ENCODE measurements at places on chromosomes 12 and 14. TPM values are rescaled to one million over a fixed set of nuclear protein-coding genes. Genes with fewer than 3 reads are reported as not detected.

- no peak overlapping the region for H3K27ac ChIP-seq
- H3K36me3 ChIP-seq, result no peaks in the 10 kb centered on the region
- no peaks in the 10 kb centered on the region for H3K4me1 ChIP-seq
- no peak overlapping the region for H3K4me3 ChIP-seq
- DNase-seq, result no peak
- H3K27me3 ChIP-seq, result no peaks in the 10 kb centered on the region
Observed at GRCh38 chr12:79115743-79116142, 251.2 kb downstream of the SYT1 start.

DNA sequence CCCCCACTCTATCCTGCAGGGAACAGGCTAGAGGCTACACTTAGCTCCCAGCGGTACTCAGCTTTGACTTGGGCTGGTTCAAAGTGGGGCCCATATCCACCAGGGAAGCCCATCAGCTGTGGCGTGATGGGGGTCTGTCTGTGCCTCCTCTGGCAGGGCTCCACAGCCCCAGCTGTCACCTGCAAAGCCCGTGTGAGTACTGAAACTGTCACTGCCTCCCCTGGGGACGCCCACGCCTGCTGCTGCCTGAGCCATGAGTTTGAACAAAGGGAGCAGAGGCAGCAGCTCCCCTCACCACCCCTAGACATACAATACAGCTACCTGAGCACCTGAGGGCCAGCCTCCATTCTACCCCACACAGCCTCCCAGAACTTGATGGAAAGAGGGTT lies 5.0 kb downstream of the REM2 start:
- DNase-seq, result no peak
- H3K27ac ChIP-seq, result no peak overlapping the region
- peaks cover 6% of the 10 kb centered on the region for H3K36me3 ChIP-seq
- H3K4me1 ChIP-seq, result peaks cover 15% of the 10 kb centered on the region
- H3K27me3 ChIP-seq, result no peaks in the 10 kb centered on the region

DNA sequence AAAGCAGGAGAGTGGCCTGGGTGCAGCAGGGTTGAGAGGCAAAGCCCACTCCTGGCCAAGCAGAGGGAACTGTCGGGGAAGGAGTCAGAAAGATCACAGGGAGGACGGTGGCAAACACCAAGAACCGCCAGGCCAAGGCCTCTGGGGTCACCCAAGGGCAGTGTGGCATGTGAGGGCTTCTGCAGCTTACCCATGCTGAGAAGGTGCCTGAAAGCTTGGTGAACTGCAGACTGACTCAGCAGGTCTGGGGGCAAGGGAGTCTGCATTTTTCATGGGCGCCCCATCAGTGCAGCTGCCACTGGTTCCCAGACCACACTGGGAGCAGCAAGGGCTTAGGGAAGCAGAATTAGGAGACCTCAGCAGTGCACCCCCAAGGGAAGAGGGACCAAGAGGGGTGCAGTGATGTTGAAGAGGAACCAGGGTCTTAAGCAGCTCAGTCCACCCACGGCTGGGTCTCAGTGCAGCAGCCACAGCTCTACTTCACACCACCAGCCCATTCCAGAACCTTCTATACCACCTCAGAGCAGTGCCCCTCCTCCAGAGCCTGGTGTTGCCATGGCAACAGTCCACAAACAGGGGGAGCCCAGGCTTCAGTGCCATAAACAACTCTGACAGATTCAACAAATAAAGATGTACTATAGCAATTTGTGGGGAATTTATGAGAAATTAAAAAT lies 59.4 kb downstream of the ITPK1 start:
- H3K4me3 ChIP-seq, result no peak overlapping the region
- H3K27ac ChIP-seq, result no peak overlapping the region
- peaks cover 12% of the 10 kb centered on the region for H3K4me1 ChIP-seq
- no peaks in the 10 kb centered on the region for H3K27me3 ChIP-seq
- H3K36me3 ChIP-seq, result peaks cover 61% of the 10 kb centered on the region
- no peak for DNase-seq

The CLEC6A gene
- 6.3 TPM for polyA plus RNA-seq

- H3K4me3 ChIP-seq, result no peak overlapping the region
- no peaks in the 10 kb centered on the region for H3K36me3 ChIP-seq
- no peaks in the 10 kb centered on the region for H3K27me3 ChIP-seq
- H3K27ac ChIP-seq, result no peak overlapping the region
Observed at GRCh38 chr14:76688383-76688671, 72.9 kb upstream of the VASH1 start.

The RILPL2 gene
- polyA plus RNA-seq, result 19.3 TPM

DNA sequence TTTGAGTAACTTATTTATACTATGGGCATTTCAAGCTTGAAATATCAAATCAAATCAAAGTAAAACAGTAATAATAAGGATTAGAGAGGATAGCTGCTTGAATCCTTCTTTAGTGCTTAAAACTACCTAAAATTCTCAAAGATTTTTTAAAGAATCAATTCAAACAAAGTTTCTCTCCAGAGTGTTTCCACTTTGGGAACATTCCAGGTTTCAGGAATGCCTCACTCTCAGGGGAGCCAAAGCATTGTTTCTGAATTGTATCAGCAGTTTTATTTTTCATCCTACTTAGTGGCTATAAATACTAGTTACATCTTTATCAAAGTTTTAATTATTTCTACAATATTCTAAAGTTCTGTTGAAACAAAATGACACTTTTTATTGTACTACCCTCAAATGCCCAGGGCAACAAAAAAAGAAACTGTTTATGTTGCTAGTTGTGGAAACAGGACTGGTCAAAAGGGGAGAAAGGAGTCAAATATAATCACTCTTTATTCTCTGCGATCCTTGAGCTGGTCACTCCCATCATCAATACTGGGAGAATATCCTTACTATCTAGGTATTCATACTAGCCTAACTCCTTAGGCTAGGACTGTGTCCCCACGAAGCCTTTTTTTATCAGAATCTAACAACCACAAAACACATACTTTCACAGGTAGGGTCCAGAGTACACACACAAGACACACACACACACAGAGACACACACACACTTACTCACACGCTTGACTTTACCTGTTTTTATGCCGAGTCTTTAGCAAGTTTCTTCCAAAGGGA lies 598 bp downstream of the RASSF9 start:
- H3K27me3 ChIP-seq, result no peaks in the 10 kb centered on the region
- H3K36me3 ChIP-seq, result no peaks in the 10 kb centered on the region
- H3K27ac ChIP-seq, result no peak overlapping the region
- DNase-seq, result no peak
- H3K4me3 ChIP-seq, result no peak overlapping the region

The SNW1 gene
- polyA plus RNA-seq, result 50.6 TPM

DNA sequence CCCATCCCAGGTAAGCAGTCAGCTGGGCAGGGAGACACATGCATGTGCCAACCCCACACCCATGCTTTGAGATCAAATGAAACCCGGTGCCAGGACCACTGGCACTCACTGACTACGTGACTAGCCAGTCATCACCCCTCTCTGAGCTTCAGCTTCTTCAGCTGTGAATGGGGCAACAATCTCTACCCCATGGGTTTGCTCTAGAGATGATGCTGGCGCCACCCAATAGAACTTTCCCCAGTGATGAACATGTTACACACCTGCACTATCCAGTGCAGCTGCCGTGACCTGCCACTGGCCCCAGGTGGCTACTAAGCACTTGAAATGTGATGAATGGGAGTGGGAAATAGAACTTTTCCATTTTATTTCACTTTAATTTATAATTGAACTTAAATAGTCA lies 70.3 kb downstream of the PITPNM2 start:
- H3K4me1 ChIP-seq, result peaks cover 17% of the 10 kb centered on the region
- no peak overlapping the region for H3K27ac ChIP-seq
- no peak for DNase-seq

GRCh38 chr12:76927170-76927784 lies 48.5 kb upstream of the CSRP2 start:
- H3K4me3 ChIP-seq, result no peak overlapping the region
- H3K4me1 ChIP-seq, result no peaks in the 10 kb centered on the region
- no peak overlapping the region for H3K27ac ChIP-seq
- H3K27me3 ChIP-seq, result no peaks in the 10 kb centered on the region
- H3K36me3 ChIP-seq, result no peaks in the 10 kb centered on the region
- no peak for DNase-seq

The IL22 gene
- polyA plus RNA-seq, result not detected

DNA sequence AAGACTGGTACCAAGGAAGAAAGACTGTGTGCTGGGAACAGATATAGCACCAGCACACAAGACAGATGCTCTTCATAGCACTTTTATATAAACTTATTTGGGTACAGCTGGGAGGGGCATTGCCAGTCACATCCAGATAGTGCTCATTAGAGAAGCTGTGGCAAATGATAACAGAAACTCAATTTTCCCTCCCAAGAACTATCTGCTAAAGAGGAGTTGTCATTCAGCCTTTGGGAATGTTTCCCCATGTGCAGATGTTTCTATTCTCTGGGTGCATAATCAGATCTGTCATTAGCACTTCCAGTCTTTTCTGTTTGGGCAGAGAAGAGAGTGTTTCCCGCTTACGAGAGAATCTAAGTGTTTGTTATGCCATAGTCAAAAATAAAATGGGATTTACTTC lies 714.9 kb upstream of the MDGA2 start:
- DNase-seq, result no peak
- no peaks in the 10 kb centered on the region for H3K36me3 ChIP-seq
- H3K4me1 ChIP-seq, result no peaks in the 10 kb centered on the region
- no peak overlapping the region for H3K4me3 ChIP-seq
- H3K27me3 ChIP-seq, result no peaks in the 10 kb centered on the region

GRCh38 chr14:22980672-22981089 lies 1.7 kb downstream of the AJUBA start:
- H3K27ac ChIP-seq, result no peak overlapping the region
- peaks cover 33% of the 10 kb centered on the region for H3K27me3 ChIP-seq
- peak overlapping the region; percentile 77 for H3K4me3 ChIP-seq
- DNase-seq, result no peak
